ENCODE measurements at places on chromosomes 1 and 21. TPM values are rescaled to one million over a fixed set of nuclear protein-coding genes. Genes with fewer than 3 reads are reported as not detected.

The TRAF3IP3 gene
- 1.8 TPM for polyA plus RNA-seq

The IQGAP3 gene
- 10.4 TPM for polyA plus RNA-seq

The KLHL20 gene
- 22.3 TPM for polyA plus RNA-seq

The SYT2 gene
- 46.7 TPM for polyA plus RNA-seq

The OVAAL gene
- polyA plus RNA-seq = not detected

The ERICH3 gene
- polyA plus RNA-seq = 13.5 TPM

The NBPF12 gene
- 23.5 TPM for polyA plus RNA-seq

The TMEM79 gene
- polyA plus RNA-seq = 6.8 TPM

- no peak for DNase-seq
Measured at GRCh38 chr1:14913482-14914177, 239.9 kb upstream of the TMEM51 start.

GRCh38 chr1:20551945-20552727 lies at the start of gene FAM43B:
FAM43B (plus strand) TSS chr1:20552573; CDS start chr1:20552974, 401 bp downstream.
- DNase-seq = peak; percentile 78

DNA sequence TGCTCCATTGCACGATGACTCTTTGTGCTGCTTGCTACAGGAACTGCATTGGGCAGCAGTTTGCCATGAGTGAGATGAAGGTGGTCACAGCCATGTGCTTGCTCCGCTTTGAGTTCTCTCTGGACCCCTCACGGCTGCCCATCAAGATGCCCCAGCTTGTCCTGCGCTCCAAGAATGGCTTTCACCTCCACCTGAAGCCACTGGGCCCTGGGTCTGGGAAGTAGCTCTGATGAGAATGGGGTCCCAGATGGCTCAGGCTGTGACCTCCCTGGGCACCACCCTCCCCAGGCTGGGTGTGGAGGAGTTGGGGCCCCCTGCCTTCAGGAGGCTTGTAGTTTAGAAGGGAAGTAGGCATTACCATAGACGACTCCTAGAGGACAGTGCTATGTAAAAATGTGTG lies 19.7 kb downstream of the CYP4B1 start:
- DNase-seq = no peak

DNA sequence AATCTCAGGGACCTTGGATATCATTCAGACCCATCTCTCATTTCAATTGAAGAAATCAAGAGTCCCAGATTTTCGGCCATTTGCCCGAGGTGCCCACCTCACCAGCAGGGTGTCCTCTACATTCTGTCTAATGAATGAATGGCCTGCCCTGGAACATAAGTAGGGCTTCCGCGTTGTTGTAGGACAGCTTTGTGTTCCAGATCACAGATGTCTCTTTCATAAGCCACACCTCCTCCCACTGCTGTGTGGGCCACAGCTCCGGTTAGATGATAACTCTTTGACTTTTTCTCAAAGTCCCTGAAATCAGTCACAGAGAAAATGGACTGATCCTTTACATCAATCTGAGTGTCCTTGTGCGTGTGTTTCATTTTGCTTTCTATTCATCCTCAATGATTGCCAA lies 144.4 kb downstream of the RGS7 start:
- DNase-seq = no peak

DNA sequence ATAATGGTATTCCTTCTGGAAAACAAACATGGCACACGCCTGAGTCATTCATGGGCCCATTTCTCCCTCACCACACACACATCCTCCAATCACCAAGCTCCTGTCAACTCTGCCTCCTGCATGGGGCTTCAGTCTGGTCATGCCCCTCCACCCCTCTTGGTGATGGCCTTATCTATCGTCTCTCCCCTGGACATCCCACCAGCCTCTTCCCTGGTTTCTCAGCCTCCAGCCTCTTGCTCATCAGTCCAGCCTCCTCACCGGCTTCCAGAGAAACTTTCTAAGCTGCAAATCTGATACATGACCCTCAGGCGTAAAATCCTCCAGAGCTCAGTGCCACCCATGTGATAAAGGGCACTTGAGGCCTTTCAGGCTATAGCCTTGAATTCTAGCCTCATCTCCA lies 243.9 kb downstream of the FOXD2 start:
- DNase-seq = no peak

GRCh38 chr1:184881941-184882913 lies 92.1 kb downstream of the NIBAN1 start:
- DNase-seq = no peak

DNA sequence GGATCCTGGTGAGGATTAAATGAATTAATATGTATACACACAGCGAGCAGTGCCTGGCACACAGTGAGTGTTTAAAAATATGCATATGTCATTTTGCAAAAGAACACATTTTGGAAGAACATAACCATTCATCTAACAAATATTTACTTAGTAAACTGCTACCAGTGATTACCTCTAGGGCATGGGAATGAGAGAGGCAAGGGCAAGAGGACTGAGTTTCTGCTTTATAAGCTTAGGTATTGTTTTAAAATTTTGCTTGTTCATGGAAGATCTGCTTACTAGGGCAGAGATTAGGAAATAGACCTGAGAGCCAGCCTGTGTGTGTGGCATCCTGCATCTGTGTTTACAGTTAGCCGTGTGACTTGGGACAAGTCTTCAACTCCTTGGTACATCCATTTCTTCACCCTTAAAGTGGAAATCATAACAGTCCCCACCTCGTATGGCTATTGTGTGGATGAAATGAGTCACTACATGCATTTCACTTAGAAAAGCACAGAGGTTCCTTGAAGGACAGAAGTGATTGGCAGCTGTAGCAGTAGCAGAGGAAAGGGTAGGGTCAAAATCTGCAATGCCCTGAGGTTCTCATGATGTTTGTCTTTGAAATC lies 198.5 kb upstream of the FMN2 start:
- no peak for DNase-seq

DNA sequence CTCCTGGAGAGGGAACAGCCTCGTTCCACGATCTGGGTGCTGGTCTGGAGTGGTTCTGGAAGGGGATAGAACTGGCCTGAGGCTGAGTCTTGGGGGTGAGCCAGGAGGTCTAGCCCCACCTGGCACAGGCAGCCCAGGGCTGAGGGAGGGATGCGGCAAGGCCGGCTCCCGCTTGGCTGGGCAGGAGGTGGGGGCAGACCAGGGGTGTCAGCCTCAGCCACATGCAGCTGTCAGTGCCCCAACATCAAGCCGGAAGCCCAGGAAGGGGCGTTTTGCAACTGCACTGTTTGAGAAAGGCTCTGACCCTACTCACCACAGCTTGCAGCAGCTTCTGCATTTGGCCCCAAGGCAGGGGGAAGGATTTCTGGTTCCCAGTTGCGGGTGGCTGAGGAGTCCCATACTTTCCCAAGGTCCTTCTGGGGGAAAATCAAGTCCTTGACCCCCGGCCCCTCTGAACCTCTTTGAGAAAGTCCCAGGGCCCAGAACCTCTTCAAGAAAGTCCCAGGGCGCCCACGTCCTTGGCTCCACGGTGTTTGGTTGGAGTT lies 2.0 kb downstream of the EFHD2 start:
- no peak for DNase-seq

DNA sequence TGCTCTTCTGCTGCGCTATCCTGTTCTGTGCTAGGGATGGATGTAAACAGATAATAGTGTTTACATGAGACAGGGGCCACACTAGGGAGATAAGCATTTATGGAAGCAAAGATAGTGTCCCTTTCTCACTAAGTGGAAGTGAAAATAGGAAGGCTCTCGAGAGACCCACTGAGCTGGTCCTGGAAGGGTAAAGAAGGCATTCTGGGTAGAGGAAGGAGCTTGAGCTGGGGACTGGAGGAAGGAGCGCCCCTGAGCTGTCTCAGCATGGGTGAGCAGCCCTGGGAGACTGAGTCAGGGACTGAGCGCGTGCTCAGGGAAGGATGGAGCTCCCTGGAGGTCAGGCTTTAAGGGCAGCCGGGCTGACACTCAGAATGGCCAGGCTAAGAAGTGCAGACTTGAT lies 93.3 kb downstream of the IGSF21 start:
- no peak for DNase-seq

- DNase-seq = no peak
Measured at GRCh38 chr1:70117046-70117445, 88.3 kb downstream of the LRRC40 start.

GRCh38 chr1:169091480-169091941 lies 15.0 kb upstream of the ATP1B1 start:
- DNase-seq = no peak

DNA sequence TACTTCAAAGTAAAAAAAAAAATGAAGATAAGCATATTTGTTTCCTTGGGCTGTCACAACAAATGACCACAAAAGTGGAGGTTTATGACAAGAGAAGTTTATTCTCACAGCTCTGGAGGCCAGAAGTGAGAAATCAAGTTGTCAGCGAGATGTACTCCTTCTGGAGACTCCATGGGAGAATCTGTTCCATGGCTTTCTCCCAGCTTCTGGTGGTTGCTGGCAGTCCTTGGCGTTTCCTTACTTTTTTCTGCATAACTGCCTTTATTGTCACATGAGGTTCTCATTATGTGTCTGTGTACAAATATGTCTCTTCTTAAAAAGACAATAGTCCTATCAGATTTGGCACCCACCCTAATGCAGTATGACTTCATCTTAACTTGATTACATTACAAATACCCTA lies 398.3 kb downstream of the KCNT2 start:
- DNase-seq = no peak

- no peak for DNase-seq
Measured at GRCh38 chr1:28314547-28314941, 14.3 kb upstream of the MED18 start.

- no peak for DNase-seq
Measured at GRCh38 chr1:160116283-160117147, 956 bp downstream of the ATP1A2 start.

DNA sequence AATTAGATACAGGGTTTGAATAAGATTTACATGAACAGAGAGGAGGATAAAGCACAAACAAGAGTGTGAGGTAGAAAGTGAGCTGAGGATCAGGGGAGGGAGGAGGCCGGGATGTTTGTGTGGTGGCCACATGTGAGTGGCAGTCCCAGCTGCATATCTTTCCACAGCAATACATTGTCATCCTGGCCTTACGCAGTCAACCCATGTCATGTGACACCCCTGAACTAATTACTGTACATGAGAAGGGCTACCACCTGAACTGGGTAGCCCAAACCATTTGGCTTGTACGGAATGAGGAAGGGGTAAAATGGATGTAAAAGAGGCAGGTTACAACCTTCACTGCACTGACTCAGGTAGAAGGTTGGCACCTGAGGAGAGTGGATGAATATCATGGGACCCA lies 4.2 kb downstream of the SLAMF7 start:
- no peak for DNase-seq

- DNase-seq = no peak
Measured at GRCh38 chr1:22333516-22334121, 118.0 kb upstream of the ZBTB40 start.

DNA sequence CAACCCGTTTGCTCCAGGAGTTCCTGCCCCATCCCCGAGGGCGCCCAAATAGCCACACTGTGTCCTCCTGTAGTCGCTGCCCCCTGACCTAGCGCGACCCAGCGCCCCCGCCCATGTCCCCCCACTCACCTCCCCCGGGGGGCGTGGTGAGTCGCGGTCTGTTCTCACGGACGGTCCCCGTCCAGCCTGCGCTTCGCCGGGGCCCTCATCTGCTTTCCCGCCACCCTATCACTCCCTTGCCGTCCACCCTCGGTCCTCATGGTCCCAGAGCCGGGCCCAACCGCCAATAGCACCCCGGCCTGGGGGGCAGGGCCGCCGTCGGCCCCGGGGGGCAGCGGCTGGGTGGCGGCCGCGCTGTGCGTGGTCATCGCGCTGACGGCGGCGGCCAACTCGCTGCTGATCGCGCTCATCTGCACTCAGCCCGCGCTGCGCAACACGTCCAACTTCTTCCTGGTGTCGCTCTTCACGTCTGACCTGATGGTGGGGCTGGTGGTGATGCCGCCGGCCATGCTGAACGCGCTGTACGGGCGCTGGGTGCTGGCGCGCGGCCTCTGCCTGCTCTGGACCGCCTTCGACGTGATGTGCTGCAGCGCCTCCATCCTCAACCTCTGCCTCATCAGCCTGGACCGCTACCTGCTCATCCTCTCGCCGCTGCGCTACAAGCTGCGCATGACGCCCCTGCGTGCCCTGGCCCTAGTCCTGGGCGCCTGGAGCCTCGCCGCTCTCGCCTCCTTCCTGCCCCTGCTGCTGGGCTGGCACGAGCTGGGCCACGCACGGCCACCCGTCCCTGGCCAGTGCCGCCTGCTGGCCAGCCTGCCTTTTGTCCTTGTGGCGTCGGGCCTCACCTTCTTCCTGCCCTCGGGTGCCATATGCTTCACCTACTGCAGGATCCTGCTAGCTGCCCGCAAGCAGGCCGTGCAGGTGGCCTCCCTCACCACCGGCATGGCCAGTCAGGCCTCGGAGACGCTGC lies 1.1 kb downstream of the HTR6 start:
- DNase-seq = no peak

DNA sequence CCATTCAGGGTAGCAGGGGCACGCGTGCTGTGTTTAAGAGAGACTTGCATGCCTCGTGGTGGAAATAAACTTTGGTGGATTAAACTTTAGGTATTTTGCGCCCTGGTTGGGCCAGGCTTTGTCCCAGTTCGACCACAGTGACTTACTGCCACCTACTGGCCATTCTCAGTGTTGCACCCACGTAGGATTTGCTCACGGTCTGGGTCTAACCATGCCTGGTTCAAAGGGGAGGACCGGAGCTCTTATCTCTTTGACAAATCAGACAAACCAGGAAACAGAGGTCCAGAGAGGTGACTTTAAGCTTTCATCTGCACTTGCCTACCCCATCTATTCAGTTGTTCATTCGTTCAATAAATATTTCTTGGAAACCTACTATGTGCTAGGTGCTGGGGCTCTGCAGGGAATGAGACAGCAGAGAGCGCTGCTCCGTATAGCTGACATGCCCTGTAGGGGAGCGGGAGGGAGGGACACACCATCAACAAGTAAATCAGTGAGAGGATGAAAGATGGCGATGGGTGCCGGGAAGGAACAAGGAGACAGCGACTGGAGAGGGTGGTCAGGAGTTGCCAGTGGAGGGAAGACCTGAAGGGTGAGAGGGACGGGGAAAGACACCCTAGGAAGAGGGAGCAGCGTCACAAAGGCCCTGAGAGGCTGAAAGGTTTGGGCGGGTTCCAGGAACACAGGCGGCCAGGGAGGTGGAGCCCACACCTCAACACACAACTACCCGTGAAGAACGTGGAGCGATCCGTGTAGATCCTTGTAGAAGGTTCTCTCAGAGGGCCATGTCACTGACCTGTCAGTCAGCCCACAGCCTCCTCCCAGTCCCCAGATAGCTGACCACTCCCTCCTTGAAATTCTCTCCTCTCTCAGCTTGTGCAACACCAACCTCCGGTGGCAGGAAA lies 27.2 kb upstream of the TINAGL1 start:
- DNase-seq = peak; percentile 86

GRCh38 chr1:168964478-168964877 lies 142.0 kb upstream of the ATP1B1 start:
- no peak for DNase-seq

DNA sequence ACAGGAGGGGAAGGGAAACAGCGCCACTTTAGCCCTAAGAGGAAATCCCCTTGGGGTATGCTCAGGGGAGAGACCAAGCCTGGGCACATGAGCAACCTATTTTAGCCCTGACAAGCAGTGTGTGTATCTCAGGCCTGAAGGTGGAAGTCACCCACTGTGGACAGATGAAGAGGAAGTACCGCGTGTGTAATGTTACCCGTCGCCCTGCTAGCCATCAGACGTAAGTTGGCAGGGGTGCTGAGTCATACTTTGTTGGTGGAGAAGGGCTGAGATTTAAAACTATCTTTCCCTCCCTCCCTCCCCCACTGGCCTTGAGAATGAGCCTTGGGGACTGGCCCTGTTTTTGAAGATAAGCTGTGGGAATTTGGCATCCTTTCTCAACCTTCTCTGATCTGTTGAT lies 11.2 kb downstream of the AGO1 start:
- no peak for DNase-seq

GRCh38 chr1:244642526-244642925 lies 10.4 kb upstream of the DESI2 start:
- no peak for DNase-seq

Data from spinal cord (tissue), 10 donors.